ENCODE measurements at places on chromosomes 3 and 15.

DNA sequence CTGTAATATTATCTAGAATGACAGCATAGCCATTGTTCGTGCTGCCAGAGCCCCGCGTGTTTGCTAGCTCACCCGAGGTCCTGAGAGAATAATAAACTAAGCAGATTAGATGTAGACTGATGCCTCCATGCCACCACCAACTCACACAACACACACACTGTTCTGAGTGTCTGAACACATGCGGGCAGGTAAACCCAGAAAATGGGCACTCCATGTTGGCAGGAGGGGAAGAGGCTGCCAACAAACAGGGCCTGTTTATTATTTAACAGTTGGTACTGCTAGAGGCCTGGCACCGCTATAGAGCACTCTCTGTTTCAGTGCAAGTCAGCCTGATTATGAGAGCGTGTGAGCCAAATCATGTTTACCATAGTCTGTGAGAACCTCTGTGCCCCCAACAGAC is 299.0 kb downstream of the ZBTB20 start:
- DNase-seq: no peak

GRCh38 chr3:377158-377561 is 180.6 kb downstream of the CHL1 start:
- DNase-seq: no peak

DNA sequence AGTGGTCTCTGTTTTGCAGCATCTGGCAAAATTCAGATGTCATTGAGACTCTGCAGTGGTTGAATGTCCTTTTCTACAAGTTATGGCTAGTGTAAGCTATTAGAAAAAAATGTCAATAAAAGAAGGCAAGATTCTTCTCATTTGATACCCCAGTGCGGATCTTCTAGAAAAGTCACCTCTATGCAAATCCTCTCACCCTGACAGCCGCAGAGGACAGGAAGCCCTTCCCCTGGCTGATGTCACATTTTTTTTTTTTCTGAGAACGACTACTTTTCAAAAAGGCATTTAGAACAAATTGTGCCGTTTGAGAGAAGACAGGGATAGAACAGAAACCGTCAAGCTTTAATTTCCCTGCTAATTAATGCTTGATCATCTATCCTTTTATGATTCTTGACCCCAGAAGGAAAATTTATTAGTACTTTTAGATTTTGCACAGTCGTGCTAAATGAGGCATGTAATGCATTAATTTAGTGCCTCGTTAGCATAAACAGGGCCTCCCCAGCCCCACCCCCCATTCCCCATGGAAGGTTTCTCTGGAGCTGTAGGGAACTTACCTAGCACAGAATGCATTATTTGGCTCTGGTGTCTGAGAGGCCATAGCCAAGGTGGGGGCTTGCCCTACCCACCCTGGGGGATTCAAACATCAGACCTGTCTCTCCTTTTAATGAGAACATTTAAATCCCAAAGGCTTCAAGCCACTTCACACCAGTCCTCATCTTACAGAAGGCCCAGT is 183.8 kb downstream of the OPA1 start:
- no peak for DNase-seq

GRCh38 chr15:47932261-47932660 is 188.5 kb upstream of the SLC24A5 start:
- DNase-seq: no peak

- DNase-seq: no peak
Observed at GRCh38 chr3:80238606-80239005, 470.8 kb upstream of the ROBO1 start.

DNA sequence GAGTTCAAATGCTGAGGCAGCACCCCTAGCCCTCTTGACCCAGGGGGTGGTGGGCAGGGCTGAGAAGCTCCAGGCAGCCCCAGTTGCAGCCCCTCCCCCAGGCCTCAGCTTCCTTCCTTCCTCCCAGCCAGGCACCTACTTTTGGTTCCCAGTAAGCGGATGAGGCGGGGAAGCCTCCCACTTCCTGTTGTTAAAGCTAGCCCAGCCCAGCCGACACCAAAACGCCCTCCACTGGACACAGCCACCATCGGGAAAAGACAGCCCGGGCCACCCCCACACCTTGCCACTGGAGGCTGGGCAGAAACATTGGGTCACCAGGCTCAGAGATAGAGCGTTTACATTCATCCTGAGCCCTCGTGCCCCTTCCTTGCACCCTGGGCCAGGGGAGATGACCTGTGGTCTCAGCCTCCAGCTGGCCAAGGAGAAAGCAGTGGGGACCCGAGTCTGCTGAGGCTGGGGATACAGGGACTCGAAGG is 3.5 kb downstream of the DUSP7 start:
- DNase-seq: no peak

Measured in HuH-7.5 (cell line).